ENCODE measurements at places on chromosomes 1 and 21.
A peak's percentile ranks its signal among the peaks of the same experiment; 100 is the strongest.

GRCh38 chr21:46005481-46005881, 23.9 kb downstream of the COL6A1 start:
- DNase-seq: no peak

- DNase-seq: no peak
Measured at GRCh38 chr1:236332092-236332758, 50.5 kb upstream of the ERO1B start.

GRCh38 chr1:77659879-77660593, 22.4 kb downstream of the ZZZ3 start:
- no peak for DNase-seq

- DNase-seq: no peak
Measured at GRCh38 chr1:74422421-74423292, 89.8 kb downstream of the LRRC53 start.

- DNase-seq: no peak
Measured at GRCh38 chr1:239056940-239057339, 329.4 kb upstream of the CHRM3 start.

GRCh38 chr1:59367301-59368007, 70.6 kb downstream of the FGGY start:
- DNase-seq: no peak

GRCh38 chr1:27137544-27138075, 17.3 kb downstream of the SLC9A1 start:
- DNase-seq: no peak

DNA sequence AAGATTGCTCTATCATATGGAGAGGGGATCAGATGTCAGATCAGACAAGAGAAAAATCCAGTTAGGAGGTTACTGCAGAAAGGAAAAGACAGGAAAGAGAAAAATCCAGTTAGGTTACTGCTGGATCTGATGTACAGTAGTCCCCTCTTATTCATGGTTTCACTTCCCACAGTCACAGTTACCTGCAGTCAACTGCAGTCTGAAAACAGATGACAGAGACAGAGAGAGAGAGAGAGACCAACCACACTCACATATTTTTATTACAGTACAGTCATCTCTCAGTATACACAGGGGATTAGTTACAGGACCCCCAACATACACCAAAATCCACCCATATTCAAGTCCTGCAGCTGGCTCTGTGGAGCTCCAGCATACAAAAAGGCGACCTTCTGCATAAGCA, 29.3 kb downstream of the NUP133 start:
- DNase-seq: no peak

GRCh38 chr1:151326619-151327222, 495 bp downstream of the PI4KB start:
- peak; percentile 75 for DNase-seq

DNA sequence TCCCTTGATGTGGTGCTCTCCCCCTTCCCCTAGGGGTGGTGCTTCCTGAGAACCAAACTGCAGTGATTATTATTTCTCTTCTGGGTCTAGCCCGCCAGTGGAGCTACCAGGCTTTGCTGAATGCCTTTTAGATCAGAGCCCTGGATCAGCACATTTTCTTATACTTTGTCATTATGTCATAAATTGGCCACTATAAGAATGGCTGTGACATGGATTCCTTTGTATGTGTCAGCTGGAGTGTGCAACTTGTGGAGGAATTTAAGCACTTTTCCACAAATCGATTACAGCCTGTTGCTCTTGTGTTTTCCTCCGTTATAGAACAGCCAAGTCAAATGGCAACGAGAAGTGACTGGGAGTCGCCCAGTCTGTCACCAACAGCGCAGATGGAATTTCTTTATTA, 273.3 kb downstream of the DUSP10 start:
- DNase-seq: no peak

DNA sequence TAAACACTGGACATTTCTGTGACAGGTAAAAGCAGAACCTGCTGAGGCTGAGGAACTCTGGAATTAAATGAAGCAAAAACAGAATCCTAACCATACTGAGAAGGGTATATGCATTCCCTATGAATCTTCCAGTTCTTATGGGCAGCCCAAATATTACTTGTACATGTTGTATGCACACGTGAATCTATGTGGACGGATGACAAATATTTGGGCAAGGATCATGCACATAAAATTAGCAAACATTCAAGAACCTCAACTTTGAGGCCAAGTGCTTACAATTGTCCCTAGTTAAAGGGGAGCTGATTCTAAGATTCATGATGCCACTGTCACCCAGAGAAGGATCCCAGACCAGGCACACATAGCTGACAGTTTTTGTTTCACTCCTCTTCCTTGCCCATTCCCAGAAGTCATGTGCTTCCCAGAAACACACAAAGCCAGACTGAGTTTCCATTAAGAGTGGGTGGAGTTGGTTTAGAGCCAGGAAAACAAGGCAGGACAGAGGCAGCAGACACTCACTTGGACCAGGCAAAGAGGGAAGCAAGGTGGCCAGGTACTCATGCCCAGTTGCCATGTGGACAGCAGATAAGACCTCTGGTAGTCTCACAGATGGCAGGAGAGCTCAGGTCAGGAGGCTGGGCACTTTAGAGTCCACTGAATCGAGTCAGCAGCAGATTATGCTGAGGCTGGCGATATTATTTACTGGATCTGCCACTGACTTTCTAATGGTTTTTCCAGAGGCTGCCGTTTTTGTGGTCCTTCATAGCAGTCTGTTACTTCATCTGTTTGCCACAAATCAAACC, 25.6 kb downstream of the AK2 start:
- DNase-seq: no peak

DNA sequence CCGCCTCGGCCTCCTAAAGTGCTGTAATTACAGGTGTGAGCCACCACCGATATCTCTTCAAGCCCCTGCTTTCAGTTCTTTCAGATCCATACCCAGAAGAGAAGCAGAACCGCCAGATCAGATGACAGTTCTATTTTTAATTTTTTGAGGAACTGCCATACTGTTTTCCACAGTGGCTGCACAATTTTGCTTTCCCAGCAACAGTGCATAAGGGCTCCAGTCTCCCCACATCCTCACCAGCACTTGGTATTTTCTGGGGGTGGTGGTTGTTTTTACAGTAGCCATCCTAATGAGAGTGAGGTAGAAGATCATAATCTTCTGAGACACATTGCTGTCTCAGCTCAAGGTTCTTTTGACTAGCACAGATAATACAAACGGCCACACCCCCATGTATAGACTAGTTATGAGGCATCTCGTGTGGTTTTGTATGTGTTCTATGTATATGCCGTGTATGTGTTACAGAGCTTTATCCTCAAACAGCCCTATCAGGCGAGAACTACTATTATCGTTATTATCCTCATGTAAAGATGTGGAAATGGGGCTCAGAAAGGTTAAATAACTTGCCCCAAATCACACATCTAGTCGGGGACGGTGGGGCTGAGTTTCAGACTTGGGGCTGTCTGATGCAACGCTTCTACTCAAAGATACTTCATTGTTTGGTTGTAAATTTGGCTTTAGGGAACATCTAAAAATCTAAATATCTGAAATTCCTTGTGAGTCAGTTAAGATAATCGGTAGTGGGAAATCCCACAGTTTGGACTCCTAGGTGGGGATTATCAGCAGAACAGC, 12.0 kb downstream of the FHAD1 start:
- DNase-seq: no peak

GRCh38 chr1:206779638-206780037, 7.3 kb upstream of the IL10 start:
- DNase-seq: no peak

- no peak for DNase-seq
Measured at GRCh38 chr1:189983166-189983890, 494.3 kb downstream of the BRINP3 start.

- DNase-seq: no peak
Measured at GRCh38 chr1:24897263-24898151, 32.6 kb downstream of the RUNX3 start.

- no peak for DNase-seq
Measured at GRCh38 chr1:235421751-235422150, 54.5 kb downstream of the TBCE start.

DNA sequence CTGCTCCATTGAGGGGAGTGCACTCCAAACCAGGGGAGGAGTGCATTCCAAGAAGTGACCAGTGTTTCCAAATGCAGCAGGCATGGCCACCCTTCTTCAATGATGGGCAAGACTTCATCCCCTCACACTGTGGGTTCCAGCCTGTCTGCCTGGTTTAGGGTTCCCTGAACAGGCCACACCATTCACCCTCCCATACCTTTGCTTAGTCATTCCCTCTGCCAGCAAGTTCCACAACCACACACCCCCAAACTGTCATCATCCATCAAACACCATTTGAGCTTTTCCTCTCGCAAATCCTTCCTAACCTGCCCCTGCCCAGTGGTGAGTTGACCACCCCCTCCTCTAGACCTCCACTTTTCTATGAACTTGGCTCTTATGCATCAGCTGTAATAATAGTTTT, 116.0 kb downstream of the PLPP3 start:
- no peak for DNase-seq

DNA sequence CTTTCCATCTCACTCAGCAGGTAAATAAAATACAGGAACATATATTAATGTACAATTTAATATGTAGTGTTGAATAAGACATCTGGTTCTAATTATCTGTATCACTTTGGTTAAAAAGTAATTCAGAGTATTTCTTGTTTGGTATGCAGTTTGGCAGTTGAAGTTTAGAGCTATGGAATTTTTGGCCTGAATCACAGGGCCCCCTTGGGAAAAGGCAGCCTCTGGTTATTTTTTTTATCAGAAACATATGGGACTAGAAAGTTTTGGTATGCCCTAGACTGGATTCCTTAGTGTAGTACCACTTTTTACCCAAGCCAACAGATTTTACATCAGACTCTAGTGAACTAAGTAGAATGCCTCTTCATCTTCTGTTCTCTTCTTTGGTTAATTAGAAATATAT, 26.4 kb downstream of the CNST start:
- DNase-seq: no peak

- DNase-seq: no peak
Measured at GRCh38 chr21:41873426-41873825, 5.7 kb downstream of the PRDM15 start.

GRCh38 chr1:33434363-33434750, 3.5 kb upstream of the PHC2 start:
- no peak for DNase-seq

GRCh38 chr1:46298387-46298786, 5.0 kb downstream of the LRRC41 start:
- DNase-seq: no peak

DNA sequence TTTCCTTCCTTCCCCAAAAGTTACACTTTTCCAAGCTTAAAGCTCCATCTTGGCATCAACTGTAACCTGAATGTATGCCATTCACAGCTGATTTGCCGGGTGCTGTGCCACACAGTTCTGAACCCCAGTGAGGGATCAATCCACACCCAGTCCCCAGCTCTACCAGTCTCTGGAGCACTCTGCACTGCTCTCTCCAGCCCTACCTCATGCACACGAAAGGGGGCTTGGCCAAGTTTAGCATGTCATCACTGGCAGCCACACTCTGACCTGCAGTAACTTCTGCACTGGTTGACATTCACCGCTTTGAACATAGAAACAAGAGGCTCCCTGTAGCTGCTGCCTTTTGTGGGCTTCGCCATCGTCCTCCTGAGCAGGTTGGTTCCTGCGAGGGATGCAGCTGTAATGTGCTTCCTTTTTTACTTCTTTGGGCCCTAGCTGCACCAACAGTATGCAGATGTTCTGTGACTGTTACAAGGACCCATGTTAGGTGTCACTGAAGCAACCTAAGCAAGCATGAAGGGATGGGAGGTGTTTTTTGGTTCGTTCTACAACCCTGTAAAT, 135.4 kb upstream of the SLC44A3 start:
- no peak for DNase-seq

GRCh38 chr1:231603598-231604275, 22.9 kb upstream of the DISC1 start:
- DNase-seq: peak; percentile 65

- DNase-seq: no peak
Measured at GRCh38 chr1:58762806-58763205, 21.0 kb downstream of the JUN start.

- no peak for DNase-seq
Measured at GRCh38 chr1:4084048-4084431, 184.0 kb upstream of the C1orf174 start.

- DNase-seq: no peak
Measured at GRCh38 chr1:152752225-152752624, 5.6 kb upstream of the KPRP start.

DNA sequence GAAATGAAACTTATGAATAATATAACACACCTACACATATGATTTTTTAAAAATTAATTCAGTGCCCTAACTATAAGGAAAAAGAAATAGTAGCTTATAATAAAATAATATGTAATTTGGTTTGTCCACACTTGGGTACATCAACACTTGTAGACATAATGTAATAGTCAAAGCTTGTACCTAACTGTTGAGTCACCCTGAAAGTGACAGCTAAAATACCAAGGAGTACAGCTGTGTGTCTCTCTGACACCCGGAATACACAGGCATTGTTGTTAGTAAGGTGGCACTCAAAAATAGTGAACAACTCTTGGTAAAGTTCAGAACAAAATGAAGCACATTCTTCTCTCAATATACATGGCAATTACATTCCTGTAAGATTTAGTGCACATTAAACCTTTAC, 243.4 kb downstream of the TRABD2B start:
- no peak for DNase-seq

DNA sequence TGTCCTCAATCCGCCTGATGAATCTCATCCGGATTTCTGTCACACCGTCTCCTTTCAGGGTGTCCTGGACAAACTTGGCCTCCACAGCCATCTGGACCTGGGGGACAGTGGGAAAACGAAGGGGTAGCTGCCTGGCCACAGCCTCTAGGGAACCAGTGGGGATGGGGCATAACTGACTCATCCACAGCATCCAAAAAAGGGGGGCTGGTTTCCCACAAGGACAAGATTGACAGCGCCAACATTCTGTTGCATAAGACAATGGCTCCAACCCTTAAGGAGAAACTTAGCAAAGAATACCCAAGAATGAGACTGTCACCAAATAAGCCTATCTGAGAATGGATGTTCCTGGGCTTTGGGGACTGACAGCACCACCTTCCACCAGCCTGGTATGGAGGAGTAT, 12.1 kb downstream of the TRAPPC3 start:
- no peak for DNase-seq

GRCh38 chr21:32525282-32525681, 60.0 kb downstream of the TCP10L start:
- DNase-seq: no peak

- no peak for DNase-seq
Measured at GRCh38 chr1:210920258-210920657, 213.7 kb downstream of the KCNH1 start.

DNA sequence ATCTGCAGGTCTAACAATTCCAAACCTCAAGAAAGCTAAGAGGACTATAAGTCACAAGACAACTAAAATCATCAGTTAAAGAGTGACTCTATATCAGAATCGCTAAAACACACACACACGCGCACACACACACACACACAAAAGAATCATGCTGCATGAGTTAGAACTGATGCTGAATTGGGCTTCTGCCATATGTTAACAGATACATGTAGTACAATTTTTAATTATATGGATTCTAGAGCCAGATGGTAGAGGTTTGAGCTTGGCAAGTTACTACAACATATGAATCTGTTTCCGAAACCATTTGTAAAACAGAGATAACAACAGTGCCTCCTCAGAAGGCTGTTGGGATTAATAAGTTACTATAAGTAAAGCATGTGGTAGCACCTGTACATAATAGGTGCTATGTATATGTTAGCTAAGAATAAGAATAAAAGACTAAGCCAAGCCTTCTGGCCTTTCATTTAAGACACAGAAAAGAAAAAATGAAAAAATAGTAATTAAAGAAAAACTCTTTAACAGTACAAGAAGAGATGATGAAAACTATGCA, 17.9 kb downstream of the EPRS1 start:
- DNase-seq: no peak
